ENCODE measurements at places on chromosomes 6 and 20.
A peak's percentile ranks its signal among the peaks of the same experiment; 100 is the strongest.

- peak; percentile 60 for DNase-seq
Measured at GRCh38 chr20:17995967-17996819, 27.4 kb downstream of the MGME1 start.

GRCh38 chr6:98977671-98978292 is 30.0 kb upstream of the FBXL4 start:
- no peak for DNase-seq

DNA sequence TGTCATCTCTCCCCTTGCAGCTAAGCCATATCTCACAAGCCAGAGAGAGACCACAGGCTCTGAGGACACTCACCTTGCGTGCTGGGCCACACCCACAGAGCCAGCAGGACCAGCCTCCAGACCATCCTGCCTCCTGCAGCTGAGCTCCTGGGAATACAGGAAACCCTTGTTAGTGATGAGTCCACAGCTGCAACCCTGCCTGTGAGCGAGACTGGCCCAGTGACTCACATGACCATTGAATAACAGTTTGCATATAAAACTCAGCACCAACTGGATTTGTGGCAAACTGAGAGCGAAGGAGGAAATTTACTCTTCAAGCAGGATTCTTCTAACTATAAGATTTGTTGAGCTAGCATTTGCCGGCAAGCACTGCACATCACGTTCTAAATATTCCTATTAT is 3.0 kb downstream of the THBS2 start:
- peak; percentile 57 for DNase-seq

GRCh38 chr20:5030348-5031205 is 29.3 kb upstream of the SLC23A2 start:
- no peak for DNase-seq

DNA sequence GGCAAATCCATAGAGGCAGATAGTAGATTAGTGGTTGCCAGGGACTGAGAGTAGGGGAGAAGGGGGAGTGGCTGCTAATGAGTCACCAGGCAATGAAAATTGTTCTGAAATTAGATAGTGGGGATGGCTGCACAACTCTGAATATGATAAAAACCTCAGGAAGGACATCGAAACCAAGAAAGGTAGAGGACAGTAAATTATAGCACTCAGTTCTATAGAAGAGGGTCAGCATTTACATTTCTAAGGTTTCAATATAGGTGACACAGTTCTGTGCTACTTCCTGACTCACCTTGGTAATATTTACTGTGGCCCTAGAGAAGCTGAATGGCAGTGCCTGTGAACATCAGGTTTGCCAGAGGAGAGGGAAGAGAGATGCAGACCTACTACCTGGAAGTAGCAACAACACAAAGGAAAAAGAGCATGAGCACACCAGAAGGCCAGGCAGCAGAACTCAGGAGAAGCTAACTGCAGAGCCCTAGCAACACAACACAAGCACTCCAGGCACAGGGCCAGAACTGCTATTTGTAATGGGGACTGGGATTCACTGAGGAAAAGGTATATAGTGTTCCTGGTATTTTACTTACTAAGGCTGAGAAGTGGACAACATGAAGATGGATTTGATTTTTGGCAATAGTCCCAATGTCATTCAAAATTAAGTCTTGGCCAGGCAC is 75.9 kb downstream of the PLCG1 start:
- no peak for DNase-seq

DNA sequence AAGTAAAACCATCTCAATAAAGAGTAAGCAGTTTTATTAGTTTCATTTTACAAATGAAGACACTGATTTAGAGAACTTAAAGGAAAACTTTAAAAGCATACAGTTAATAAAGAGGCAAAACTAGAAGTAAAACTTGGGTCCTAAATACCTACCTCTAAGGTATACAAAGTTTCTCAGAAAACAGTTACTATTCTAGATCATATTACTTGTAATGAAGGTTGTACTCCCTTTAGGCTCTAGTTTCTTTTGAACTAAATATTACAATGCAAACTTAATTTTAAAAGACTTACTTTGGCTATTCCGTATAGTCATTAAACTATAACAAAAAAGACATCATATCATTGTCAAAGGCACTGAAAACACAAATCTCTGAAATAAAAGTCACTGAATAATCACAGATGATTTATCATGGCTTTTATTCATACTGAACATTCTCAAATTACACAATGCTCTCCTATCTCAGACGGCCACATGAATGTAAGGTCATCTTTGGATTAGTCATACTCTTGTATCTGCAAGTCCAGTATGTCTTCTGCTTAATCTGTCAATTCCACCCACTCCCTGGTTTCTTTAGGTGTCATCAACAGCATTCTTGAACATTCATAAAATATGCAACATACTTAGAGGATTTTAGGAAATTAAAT is 361.6 kb upstream of the RUNX2 start:
- DNase-seq, result no peak

DNA sequence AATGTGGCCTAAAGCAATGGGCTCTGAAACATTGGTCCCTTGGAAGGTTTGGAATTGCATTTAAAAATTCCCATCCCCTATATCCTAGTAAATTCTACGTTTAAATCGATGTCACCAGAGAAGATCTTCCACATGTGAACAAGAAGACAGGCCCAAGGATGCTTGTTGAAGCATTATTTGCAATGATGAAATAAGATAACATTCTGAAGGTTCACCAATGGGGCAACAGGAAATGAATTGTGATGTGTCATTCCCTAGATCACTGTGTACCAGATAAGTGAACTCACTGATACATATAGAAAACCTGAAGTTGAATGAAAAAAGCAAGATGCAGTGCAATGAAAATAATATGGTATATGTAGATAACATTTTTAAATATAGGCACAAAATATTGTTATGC is 464.3 kb upstream of the BTBD3 start:
- DNase-seq, result no peak

- DNase-seq, result no peak
Measured at GRCh38 chr6:156783958-156784357, 6.8 kb downstream of the ARID1B start.

- DNase-seq, result no peak
Measured at GRCh38 chr6:150486048-150486447, 113.6 kb upstream of the PLEKHG1 start.

- no peak for DNase-seq
Measured at GRCh38 chr20:50874758-50875665, 56.2 kb downstream of the ADNP start.

DNA sequence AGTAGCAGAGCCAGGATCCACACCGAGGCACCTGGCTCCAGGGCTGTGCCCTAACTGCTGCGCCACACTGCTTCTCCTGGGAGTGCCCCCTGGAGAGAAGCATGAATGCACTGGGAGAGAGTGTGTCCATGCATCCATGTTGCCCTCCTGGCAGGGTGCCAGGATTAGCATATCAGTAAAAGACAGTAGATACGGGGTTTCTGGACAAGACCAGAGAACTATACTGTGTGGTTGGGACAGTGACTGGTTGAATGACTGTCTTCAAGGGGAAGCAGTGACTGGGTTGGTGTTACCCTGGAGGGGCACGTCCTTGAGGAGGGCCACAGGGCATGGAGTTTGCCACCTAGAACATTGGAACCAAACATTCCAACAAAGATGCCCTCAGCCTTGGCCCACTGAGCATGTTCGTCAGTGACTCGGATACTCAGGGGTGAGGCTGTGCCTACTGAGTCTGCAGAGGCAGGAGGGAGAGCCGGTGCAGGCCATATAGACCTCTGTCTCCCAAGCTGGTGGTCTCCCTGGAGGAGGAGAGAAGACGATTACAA is 288.8 kb downstream of the CDC5L start:
- DNase-seq, result no peak

GRCh38 chr6:130882370-130882769 is 55.2 kb downstream of the SMLR1 start:
- DNase-seq, result no peak

GRCh38 chr6:42679358-42679757 is 43.0 kb downstream of the PRPH2 start:
- DNase-seq, result no peak

- no peak for DNase-seq
Measured at GRCh38 chr6:11381801-11382513, 149.5 kb upstream of the NEDD9 start.

DNA sequence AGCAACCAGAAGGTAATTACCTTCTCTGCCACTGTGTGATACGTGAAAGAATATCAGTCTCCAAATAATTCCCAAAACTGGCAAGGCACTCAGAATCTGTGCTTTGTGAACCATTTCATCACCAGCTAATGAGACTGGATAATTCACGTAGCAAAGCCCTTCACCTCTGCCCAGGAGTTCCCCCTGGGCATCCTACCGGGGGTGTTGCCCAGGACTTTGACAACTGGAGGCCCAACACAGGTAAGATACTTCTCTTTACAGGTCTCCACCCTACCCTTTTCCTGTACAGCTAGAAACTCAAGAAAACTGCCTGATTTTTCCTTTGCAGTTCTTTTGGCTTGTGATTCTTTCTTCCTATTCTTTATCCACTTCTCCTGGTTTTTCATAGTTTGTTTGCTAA is 2.7 kb upstream of the CD24 start:
- no peak for DNase-seq

DNA sequence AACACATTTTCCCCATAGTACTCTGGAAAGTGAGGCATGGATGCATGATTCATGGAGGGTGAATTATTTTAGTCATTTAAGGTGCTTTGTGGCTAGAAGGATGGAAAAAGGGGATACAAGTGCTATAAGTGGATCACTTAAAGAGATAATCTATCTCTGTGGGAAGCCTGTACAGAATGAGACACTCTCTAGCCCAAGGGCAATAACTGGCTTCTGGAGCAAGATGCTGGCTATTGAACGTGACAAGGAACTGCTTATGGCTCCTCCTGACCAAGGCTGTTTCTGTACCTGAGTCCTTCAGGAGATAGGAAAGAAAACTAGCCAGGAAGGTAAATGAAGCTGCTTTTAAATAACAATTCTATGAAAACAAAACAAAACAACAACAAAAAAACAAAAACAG is 590.7 kb downstream of the EYS start:
- DNase-seq, result no peak

- peak; percentile 84 for DNase-seq
Measured at GRCh38 chr20:49888212-49889000, 26.9 kb downstream of the SPATA2 start.

DNA sequence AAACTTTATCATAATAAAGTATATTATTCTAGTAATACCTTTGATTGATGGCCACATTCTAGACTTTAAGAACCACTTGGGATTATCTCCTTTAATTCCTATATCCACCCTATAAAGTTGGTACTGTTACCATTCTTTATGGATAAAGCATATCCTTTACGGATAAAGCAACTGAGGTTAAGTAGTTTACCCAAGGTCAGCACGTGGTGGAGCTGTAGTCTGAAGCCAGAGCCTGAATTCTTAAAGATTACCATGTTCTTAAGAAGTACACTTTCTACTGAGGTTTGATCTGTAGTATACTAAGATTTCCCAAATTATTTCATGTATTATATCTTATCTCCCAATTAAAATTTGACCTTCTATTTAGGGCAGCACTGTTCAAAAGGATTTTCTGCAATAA is 3.0 kb upstream of the NCOA7 start:
- no peak for DNase-seq

- no peak for DNase-seq
Measured at GRCh38 chr6:21780141-21780540, 186.6 kb downstream of the SOX4 start.

DNA sequence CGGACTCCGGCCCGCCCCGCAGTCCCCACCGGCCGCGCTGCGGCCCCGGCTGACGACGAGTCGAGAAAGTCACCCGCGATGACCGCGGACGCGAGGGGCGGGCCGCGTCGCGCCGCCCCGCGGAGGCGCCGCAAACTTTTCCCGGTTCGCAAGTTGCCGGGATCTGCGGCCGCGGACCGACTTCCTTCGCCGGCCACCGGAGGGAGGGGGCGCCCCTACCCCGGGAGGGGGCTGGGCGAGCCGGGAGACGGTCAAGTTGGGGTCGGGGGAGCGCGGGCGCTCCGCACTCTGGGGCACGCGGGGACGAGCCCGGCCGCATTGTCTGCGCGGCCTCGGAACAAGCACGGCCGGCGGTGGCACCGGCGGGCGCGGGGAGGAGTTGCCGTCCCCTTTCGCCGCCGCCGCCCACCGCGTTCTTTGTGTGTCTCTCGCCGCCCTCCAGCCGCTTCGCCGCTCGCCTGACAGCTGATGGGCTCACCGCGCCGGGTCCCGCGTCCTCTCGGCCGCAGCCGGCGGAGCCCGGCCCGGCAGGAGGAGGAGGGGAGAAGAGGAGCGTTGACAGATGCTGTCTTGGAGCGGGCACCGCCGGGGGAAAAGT is 131.6 kb downstream of the OGFRL1 start:
- DNase-seq, result peak; percentile 55

GRCh38 chr20:21033817-21034216 is 72.3 kb downstream of the LINC00237 start:
- no peak for DNase-seq

GRCh38 chr6:144143878-144144277 is 6.4 kb upstream of the STX11 start:
- no peak for DNase-seq

GRCh38 chr20:45407067-45407745 is 883 bp upstream of the DBNDD2 start:
- peak; percentile 49 for DNase-seq

DNA sequence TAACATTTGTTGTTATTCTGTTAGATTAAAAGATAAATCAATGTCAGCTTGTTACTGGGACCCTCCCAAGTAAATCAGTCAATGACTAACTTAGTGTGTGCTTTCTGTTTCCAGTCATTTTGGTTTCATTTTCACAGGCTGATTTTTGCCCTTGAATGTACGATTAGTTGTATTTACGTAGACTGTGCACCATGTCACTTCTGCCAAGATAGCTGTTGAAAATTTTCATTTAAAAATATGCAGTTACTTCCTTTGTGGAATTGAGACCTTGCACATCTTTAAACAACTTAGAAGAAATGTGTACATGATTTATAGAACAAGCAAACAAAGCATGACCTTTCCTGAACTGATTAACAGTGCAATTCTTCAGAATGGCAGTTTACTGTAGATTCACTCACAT is 944.8 kb upstream of the CITED2 start:
- no peak for DNase-seq

GRCh38 chr20:10005885-10006284 is 28.9 kb upstream of the ANKEF1 start:
- no peak for DNase-seq

DNA sequence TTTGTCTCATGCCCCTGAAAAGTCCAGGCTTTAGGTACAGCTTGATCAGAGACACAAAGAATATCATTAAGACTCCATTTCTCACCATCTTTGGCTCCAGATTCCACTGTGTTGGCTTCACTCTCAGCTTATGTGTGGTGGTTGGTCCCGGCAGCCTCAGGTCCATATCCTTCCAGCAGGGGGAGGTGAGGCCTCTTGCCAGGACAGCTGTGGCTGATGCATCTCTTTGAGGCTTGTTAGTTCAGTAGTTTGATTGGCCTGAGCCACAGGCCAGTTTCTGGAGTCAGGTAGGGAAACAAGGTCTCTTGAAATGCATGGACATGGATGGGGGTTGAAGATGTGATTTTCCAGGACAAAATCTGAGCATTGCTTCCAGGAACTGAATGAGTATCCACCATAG is 62.4 kb downstream of the JAG1 start:
- no peak for DNase-seq

GRCh38 chr6:17032590-17032987 is 69.3 kb upstream of the STMND1 start:
- no peak for DNase-seq
